Activated CD4-positive, alpha-beta T cell treated with anti-CD3 and anti-CD28 coated beads, Interleukin-2, amount 10 ng/mL, durations not matched to agents 24 days and 14 days (primary cell): ENCODE measurements at places on chromosomes 3 and 15.

DNA sequence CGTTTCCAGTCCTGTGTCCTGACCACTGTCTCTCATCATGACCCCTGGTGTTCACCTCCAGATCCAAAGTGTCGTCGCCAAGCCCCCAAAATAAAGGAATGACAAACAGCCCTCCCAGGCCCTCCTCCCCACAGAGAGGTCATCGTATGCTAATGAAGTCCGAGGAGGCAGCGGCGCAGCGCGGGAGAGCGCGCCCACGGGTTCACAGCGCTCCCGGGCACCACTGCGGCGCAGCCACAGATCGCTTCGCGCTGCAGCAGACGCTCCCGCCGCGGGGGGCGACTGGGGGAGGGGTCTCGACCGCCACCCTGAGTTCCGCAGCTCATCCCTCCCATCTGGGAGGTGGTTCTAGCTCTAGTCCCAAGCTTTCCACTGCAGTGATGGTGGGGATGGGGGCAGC, 1.3 kb downstream of the DGKG start:
- H3K36me3 ChIP-seq, result no peaks in the 10 kb centered on the region
- DNase-seq, result no peak
- no peak overlapping the region for H3K27ac ChIP-seq
- H3K4me3 ChIP-seq, result no peak overlapping the region

- no peaks in the 10 kb centered on the region for H3K36me3 ChIP-seq
- H3K4me1 ChIP-seq, result peaks cover 2% of the 10 kb centered on the region
- no peak overlapping the region for H3K27ac ChIP-seq
- DNase-seq, result peak; percentile 62
- no peaks in the 10 kb centered on the region for H3K27me3 ChIP-seq
These were observed 232.6 kb upstream of the CHRM5 start for GRCh38 chr15:33735637-33736247.

- no peak for DNase-seq
- peaks cover 22% of the 10 kb centered on the region for H3K4me1 ChIP-seq
- no peak overlapping the region for H3K27ac ChIP-seq
- peaks cover 46% of the 10 kb centered on the region for H3K27me3 ChIP-seq
- peak overlapping the region; percentile 7 for H3K4me3 ChIP-seq
- no peaks in the 10 kb centered on the region for H3K36me3 ChIP-seq
These were observed 22.5 kb upstream of the C15orf39 start for GRCh38 chr15:75178938-75179745.

- H3K4me3 ChIP-seq, result no peak overlapping the region
- no peak overlapping the region for H3K27ac ChIP-seq
- H3K4me1 ChIP-seq, result no peaks in the 10 kb centered on the region
- no peaks in the 10 kb centered on the region for H3K27me3 ChIP-seq
These were observed 211.6 kb downstream of the GBE1 start for GRCh38 chr3:81549831-81550230.

DNA sequence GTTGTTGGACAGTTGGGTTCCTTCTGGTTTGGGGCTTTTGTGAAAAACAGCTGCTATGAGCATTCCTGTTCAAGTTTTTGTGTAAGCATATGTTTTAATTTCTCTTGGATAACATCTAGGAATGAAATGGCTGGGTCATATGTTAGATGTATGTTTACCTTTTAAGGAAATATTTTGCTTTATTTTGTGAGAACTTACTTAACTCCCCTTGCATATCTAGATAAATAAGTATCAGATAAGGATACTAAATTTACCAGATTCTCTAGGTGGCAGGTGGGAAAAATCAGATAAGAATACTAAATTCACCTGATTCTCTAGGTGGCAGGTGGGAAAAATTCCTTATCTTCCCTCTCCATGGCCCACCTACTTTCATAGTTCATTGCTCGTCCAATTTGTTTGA, 1.1 kb upstream of the PLS1 start:
- H3K27ac ChIP-seq, result no peak overlapping the region
- H3K36me3 ChIP-seq, result peaks cover 3% of the 10 kb centered on the region
- H3K27me3 ChIP-seq, result peaks cover 3% of the 10 kb centered on the region
- peak overlapping the region; percentile 99 for H3K4me3 ChIP-seq
- no peak for DNase-seq
- peaks cover 15% of the 10 kb centered on the region for H3K4me1 ChIP-seq

DNA sequence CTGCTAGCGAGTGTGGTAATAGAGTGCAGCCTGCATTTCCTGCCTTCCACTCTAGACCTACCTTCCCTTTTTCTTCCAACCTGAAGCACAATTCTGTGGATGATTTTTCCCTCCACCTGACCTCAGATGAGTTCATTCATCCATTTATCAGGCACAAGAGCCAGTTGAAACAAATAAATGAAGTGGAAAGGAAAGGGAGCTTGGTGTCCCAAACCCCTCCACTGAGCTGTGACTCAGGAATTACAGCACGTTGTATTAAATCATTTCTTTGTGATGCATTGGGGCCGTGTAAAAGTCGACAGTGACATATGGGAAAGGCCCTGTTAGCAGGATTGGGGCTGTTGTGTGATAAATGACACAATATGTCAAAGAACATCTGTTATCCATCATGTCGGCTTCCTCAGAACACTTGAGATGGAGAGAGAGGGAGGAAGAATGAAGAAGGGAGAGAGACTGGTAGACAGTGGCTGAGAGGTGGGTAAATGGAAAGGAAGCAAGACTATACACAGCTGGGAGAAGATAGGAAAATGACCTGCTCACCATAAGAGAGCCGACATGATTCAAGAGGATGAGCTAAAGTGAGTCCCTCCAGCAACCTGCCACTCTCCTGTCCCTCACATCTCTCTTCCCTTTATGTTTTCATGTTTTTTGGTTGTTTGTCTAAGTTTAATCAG, 366.0 kb downstream of the AGBL1 start:
- H3K36me3 ChIP-seq, result no peaks in the 10 kb centered on the region
- no peak overlapping the region for H3K4me3 ChIP-seq
- H3K27me3 ChIP-seq, result no peaks in the 10 kb centered on the region
- no peak overlapping the region for H3K27ac ChIP-seq
